ENCODE measurements at places on chromosomes 2 and 18.

DNA sequence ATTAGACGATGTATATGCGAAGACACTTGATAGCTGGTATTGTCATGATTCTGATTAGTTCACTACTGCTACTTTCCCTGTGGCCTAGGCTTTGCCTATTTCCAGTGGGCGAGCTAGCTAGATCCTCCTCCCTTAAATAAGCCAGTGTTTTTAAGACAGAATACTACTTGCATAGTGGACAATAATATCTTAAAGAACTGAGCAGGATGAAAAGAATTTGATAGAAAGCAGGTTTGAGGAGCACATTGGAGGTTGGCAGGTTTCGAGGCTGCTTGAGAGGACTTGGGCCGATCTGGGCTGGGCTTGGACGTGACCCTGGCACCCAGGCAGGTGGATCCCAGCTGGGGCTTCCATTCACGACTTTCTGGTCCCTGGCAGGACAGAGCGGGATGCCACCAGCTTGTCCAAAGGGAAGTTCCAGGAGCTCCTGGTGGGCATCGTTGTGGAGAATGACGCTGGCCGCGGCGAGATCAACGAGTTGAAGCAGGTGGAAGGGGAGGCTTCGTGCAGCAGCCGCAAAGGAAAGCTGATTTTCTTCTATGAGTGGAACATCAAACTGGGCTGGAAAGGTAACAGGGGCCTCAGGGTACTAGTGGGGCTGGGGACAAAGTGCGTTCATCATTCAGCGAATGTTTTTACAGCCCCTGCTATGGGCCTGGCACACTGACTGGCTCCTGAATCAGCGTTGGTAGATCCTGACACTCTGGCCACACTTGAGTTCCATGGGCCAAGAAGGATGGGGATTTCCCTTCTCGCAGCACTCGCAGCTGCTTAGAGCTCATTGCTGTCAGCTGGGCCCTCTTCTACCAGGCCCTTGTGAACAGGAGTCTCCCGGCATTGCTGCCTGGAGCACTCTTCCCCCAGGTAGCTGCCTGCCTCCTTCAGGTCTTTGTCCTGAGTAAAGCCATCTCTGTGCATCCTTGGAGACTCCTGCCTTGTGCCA, 16.9 kb downstream of the C2orf74 start:
- peaks cover 55% of the 10 kb centered on the region for H3K4me1 ChIP-seq
- no peaks in the 10 kb centered on the region for H3K27me3 ChIP-seq
- H3K27ac ChIP-seq = peak overlapping the region; percentile 99
- H3K4me3 ChIP-seq = peak overlapping the region; percentile 82
- H3K36me3 ChIP-seq = no peaks in the 10 kb centered on the region
- DNase-seq = no peak

- H3K36me3 ChIP-seq = no peaks in the 10 kb centered on the region
- H3K4me3 ChIP-seq = no peak overlapping the region
- no peak overlapping the region for H3K27ac ChIP-seq
- no peaks in the 10 kb centered on the region for H3K4me1 ChIP-seq
- no peak for DNase-seq
- no peaks in the 10 kb centered on the region for H3K27me3 ChIP-seq
These were observed 284.0 kb downstream of the CCDC102B start for GRCh38 chr18:69081846-69082245.

GRCh38 chr2:40797120-40797519, 345.2 kb upstream of the SLC8A1 start:
- no peaks in the 10 kb centered on the region for H3K4me1 ChIP-seq
- no peaks in the 10 kb centered on the region for H3K36me3 ChIP-seq
- H3K4me3 ChIP-seq = no peak overlapping the region
- no peak for DNase-seq
- no peaks in the 10 kb centered on the region for H3K27me3 ChIP-seq
- no peak overlapping the region for H3K27ac ChIP-seq

GRCh38 chr2:197707316-197708213, 2.4 kb downstream of the MARS2 start:
- DNase-seq = no peak
- H3K27me3 ChIP-seq = no peaks in the 10 kb centered on the region
- H3K4me3 ChIP-seq = peak overlapping the region; percentile 94
- H3K36me3 ChIP-seq = peaks cover 25% of the 10 kb centered on the region
- H3K27ac ChIP-seq = no peak overlapping the region

- H3K4me1 ChIP-seq = no peaks in the 10 kb centered on the region
- no peak for DNase-seq
- H3K27ac ChIP-seq = peak overlapping the region; percentile 23
These were observed 11.2 kb downstream of the CASP10 start for GRCh38 chr2:201194097-201194496.

- DNase-seq = no peak
- H3K4me3 ChIP-seq = no peak overlapping the region
- no peaks in the 10 kb centered on the region for H3K36me3 ChIP-seq
These were observed 189.3 kb downstream of the HDAC4 start for GRCh38 chr2:239211396-239212094.

DNA sequence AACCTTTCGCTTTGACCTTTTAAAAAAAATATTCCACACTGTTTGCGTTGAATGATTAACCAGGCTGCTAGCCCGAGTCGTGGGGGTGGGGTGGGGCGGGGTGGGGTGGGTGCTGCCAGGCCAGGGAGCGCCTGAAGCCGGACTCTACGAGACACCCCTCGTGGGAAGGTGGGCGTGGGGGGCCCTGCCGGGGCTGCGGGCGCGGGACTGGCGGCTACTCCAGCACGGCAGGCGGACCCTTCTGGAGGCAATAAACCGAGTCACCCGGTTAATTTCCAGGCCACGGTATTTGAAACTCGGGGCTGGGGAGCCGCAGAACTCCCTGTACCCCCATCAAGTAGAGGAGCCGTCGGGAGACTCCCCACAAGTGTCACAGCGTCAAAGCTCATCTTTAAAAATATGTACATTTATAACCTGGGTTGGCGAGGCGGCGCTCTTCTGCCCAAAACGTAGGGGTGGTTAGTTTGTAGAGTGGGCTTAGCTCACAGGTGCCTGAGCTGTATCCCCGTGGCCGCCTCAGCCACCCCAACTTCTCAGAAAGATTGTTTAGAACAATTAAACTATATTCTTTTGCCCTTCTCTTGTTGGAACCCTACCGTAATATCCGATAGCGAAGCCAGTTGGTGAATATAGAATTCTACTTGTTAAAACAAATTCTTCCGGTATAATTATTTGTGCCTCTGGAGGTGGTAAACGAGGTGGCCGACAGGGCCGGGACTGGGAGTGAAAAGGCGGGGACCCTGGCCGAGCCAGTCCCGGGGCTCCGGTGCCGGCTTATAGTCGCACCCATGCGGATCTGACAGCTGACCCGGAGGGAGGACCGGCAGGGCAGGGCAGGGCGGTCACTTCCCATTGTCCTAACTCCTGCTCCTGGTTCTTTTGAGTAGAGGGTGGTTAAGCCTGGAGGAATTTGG, 1.4 kb downstream of the B3GNT2 start:
- H3K27ac ChIP-seq = peak overlapping the region; percentile 99
- H3K36me3 ChIP-seq = no peaks in the 10 kb centered on the region
- H3K4me3 ChIP-seq = peak overlapping the region; percentile 71

DNA sequence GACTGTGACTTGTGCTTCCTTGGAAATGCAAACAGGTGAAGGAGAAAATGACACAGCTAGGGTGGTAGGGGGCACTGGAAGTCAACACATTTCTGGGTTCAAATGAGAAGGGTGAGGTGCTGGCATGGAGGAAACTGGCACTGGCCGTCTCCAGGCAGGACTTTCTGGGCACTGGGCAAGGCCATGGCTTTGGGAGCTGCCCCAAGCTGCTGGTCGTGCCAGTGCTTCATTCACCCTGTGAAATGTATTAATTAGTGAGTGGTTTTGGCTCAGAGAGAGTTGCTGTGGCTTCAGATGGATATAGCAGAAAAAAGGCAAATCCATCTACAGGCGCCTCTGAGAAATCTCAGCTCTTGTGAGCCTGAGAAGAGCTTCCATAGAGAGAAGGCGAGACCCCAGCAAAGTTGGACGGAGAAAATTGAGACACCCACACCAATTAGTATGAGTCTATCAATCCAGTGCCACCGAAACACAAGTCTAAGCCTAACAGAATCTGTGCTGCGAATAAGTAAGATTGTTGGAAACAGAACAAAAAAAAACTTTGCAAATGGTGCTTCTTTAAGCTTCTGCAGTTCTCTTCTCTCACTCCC, 202.1 kb upstream of the TNP1 start:
- H3K27ac ChIP-seq = no peak overlapping the region
- peaks cover 5% of the 10 kb centered on the region for H3K27me3 ChIP-seq
- H3K4me1 ChIP-seq = no peaks in the 10 kb centered on the region
- no peak overlapping the region for H3K4me3 ChIP-seq
- no peaks in the 10 kb centered on the region for H3K36me3 ChIP-seq

- H3K36me3 ChIP-seq = no peaks in the 10 kb centered on the region
- no peak overlapping the region for H3K27ac ChIP-seq
- no peaks in the 10 kb centered on the region for H3K27me3 ChIP-seq
- DNase-seq = no peak
These were observed 42.3 kb downstream of the SPRED2 start for GRCh38 chr2:65390134-65390533.

Measured in esophagus squamous epithelium (tissue), 5 donors.